H9 (cell line): ENCODE measurements at places on chromosomes 7 and 10. TPM values are rescaled to one million over a fixed set of nuclear protein-coding genes. Genes with fewer than 3 reads are reported as not detected.

GRCh38 chr7:38382684-38383083 is 109.2 kb upstream of the TARP start:
- no peak overlapping the region for H3K27ac ChIP-seq
- H3K36me3 ChIP-seq, result peaks cover 6% of the 10 kb centered on the region
- H3K4me3 ChIP-seq, result no peak overlapping the region
- no peak for DNase-seq
- no peaks in the 10 kb centered on the region; the same call in 1 of the 2 replicates for H3K4me1 ChIP-seq

The GBX1 gene
- total RNA-seq, result not detected in 2 replicates

The ANKRD1 gene
- total RNA-seq, result 0.11 and 0.13 TPM in 2 replicates

The CPN1 gene
- total RNA-seq, result not detected in 2 replicates

DNA sequence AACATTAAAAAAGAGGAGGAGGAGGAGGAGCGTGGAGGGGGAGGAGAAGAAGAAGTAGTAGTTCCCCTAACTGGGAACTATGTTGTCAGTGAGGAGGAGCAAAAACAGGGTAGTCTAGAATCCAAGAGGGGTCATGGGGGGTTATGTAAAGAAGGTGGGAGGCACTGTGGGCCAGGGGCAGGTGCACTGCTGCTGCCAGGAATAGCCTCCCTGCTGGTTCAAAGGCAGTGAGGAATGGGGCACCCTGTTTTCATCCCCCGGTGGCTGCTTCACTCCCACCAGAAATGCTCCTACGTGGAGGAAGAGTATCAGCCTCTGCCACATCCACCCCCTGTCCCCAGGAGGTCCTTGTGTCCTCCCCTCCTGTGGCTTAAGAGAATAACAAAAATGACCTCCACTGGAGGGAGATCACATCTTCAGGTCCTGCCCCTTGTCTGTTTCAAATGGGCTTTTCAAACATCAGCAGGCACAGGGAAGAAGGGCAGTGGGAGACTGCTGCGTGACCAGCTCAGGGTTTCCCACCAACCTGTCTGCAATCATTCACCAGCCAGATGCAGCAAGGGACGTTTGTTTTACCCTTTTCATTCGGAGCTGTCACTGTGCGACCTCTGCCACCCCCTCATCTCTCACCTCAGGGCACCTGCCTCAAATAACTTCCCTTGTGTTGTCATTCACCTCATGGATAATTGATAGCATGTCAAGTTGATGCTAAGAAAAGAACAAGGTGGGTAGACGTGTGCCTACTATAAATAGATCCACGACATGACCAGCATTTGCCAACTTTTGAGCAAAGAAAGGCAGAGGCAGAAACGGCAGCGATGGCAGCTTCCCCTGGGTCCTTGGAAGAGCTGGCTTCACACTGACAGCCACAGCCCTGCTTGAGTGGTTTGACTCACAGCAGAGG is 92.6 kb downstream of the DGKI start:
- H3K27me3 ChIP-seq, result no peaks in the 10 kb centered on the region
- H3K4me1 ChIP-seq, result no peaks in the 10 kb centered on the region; the same call in 1 of the 2 replicates
- H3K36me3 ChIP-seq, result peaks cover 3% of the 10 kb centered on the region; the same call in 2 of the 3 replicates
- no peak for DNase-seq
- H3K4me3 ChIP-seq, result peak overlapping the region; percentile 64
- no peak overlapping the region for H3K27ac ChIP-seq

GRCh38 chr7:104150470-104150869 is 57.3 kb downstream of the ORC5 start:
- no peak for DNase-seq
- H3K27me3 ChIP-seq, result no peaks in the 10 kb centered on the region
- H3K4me1 ChIP-seq, result no peaks in the 10 kb centered on the region
- no peak overlapping the region for H3K27ac ChIP-seq

GRCh38 chr10:99658622-99659030 is 683 bp upstream of the ENTPD7 start:
- H3K27me3 ChIP-seq, result no peaks in the 10 kb centered on the region; the same call in 1 of the 2 replicates
- peak overlapping the region; percentile 89 for H3K4me3 ChIP-seq
- no peaks in the 10 kb centered on the region; the same call in 2 of the 3 replicates for H3K36me3 ChIP-seq
- no peak overlapping the region for H3K27ac ChIP-seq

DNA sequence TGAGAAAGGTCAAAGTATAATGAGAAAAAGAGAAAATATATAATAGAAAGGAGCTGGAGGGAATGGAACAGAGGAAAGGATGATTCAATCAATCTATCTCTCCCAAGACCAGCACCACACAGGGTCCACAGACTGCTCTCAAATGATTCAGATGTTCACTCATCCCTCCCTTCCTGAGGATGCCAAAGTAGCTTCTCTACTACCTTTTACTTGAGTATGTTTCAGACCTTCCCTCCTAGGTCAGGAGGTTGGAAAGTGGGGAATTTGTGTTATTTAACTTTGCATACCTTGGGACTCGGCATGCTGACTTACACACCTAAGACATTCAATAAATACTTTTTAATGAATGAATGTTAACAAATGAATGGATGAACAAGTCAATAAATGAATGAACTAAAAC is 30.6 kb downstream of the CPVL start:
- H3K4me3 ChIP-seq, result no peak overlapping the region
- no peak overlapping the region for H3K27ac ChIP-seq
- H3K27me3 ChIP-seq, result no peaks in the 10 kb centered on the region
- peaks cover 6% of the 10 kb centered on the region for H3K36me3 ChIP-seq
- no peak for DNase-seq
- H3K4me1 ChIP-seq, result no peaks in the 10 kb centered on the region

The GPR15LG gene
- total RNA-seq, result not detected in 2 replicates
